ENCODE measurements at places on chromosomes 7 and 10.

- no peak for DNase-seq
These were observed 551.9 kb downstream of the MAGI2 start for GRCh38 chr7:78901566-78901965.

DNA sequence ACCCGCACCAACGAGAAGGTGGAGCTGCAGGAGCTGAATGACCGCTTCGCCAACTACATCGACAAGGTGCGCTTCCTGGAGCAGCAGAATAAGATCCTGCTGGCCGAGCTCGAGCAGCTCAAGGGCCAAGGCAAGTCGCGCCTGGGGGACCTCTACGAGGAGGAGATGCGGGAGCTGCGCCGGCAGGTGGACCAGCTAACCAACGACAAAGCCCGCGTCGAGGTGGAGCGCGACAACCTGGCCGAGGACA is 1.6 kb downstream of the VIM start:
- no peak for DNase-seq

- no peak for DNase-seq
These were observed 25.8 kb upstream of the PIP4K2A start for GRCh38 chr10:22740180-22740579.

DNA sequence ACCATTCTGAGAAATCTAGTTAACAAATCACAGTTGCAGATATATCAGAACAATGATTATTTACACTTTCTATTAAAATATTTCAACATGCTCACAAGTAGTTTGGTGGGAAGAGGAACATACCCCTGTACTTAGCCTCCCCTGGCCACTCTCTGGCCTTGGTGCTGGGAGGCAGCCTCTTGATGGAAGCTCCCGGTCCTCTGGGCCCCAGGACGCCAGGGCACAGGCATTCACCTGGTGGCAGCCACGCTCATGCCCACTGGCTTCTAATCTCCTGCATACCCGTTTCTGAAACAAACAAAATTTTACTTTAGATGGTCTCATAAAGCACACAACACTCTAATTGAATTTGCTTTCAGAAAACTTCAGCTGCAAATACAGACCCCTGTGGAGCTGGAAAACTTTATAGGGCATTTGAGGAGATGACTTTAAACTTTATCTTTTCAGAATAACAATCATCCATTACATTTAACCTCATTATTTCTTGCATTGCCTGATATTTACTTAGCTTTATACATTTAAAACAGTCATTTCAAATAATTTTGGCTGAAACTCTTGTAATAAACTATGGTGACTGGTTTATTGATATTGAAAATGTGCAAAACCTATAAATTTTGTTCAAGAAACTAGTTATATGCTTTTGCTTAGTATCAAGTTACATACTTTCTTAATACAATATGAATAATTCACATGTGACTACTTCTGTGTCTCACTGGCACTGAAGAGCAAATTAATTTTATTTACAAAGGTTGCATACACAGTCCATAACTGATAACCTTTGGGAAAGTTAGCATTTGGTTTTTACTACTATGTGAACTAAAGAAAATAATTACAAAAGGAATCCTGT is 30.8 kb downstream of the C10orf143 start:
- DNase-seq: no peak

GRCh38 chr7:35817181-35817580 is 16.3 kb downstream of the SEPTIN7 start:
- no peak for DNase-seq

- DNase-seq: no peak
These were observed 13.1 kb downstream of the PHTF2 start for GRCh38 chr7:77811516-77812289.

DNA sequence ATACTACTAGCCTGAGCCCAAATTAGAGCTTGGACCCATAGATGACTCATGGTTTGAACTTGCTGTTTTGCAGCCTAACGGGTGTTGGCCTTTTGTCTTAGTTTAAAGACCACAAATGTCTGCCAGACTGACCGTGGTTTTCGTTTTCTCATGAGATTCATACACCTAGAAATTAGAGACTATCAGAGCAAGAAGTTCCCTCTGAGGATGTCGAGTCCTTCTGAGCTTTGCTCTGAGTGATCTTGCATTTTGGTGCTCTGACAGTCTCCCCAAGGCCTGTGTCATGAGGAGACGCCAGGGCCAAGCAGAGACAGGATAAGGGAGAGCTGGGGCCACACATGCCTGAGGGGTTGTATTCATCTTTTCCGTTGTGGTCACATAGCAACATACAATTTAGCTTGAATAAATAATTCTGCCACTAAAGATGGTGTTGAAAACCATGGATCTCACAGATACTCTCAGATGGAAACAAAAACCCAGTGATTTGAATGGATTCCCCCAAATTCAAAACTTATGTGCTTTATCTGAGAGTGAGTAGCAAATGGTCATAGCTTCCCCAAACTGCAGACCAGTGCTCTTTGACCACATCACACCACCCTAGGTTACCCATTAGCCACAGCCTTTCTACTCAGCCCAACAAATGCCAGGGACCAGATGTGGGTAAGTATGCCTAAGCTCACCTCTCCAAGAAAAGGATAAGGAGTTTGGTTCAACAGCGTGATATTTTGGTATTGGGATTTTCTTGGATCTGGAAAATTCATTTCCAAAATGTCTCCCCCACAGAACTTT is 762.0 kb upstream of the IGFBP3 start:
- no peak for DNase-seq

GRCh38 chr7:159207393-159207792 is 62.7 kb upstream of the VIPR2 start:
- no peak for DNase-seq

DNA sequence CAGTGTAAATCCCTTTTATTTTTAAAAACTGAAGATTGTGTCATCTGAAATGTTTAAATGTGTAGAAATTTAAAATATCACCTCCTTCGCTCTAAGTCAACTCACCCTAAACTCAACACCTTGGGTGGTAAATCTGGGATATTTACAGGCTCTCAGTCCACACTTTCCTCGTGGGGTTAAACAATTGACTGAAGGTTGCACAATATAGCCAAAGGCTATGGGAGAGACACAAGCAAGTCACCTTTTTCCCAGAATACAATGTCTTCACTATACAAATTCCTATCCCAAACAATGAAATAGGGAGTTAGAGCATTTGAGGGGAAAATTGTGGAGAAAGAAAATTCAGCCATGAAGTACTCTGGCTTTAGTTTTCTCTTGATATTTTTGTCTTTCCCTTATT is 32.7 kb upstream of the MAT1A start:
- no peak for DNase-seq

GRCh38 chr10:26368463-26368862 is 69.7 kb upstream of the APBB1IP start:
- no peak for DNase-seq

GRCh38 chr7:14487701-14488395 is 414.7 kb downstream of the DGKB start:
- no peak for DNase-seq

- no peak for DNase-seq
These were observed 42.8 kb upstream of the TSPAN33 start for GRCh38 chr7:129101746-129102145.

GRCh38 chr7:75663302-75663907 is 75.3 kb downstream of the HIP1 start:
- no peak for DNase-seq

- DNase-seq: no peak
These were observed 75.7 kb downstream of the VWDE start for GRCh38 chr7:12327922-12328321.

DNA sequence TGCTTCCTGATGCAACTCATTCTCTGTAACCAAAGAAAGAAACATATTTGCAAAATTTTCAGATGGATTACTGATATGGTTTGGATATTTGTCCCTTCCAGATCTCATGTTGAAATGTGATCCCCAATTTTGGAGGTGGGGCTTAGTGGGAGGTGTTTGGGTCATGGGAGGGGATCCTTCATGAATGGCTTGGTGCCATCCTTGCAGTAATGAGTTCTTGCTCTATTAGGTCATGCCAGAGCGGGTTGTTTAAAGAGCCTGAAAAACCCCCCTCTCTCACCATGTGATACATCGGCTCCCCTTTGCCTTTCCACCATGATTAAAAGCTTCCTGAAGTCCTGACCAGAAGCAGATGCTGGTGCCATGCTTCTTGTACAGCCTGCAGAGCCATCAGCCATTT is 43.8 kb upstream of the PRKG1 start:
- no peak for DNase-seq

GRCh38 chr7:7772397-7772821 is 54.0 kb upstream of the RPA3 start:
- no peak for DNase-seq

DNA sequence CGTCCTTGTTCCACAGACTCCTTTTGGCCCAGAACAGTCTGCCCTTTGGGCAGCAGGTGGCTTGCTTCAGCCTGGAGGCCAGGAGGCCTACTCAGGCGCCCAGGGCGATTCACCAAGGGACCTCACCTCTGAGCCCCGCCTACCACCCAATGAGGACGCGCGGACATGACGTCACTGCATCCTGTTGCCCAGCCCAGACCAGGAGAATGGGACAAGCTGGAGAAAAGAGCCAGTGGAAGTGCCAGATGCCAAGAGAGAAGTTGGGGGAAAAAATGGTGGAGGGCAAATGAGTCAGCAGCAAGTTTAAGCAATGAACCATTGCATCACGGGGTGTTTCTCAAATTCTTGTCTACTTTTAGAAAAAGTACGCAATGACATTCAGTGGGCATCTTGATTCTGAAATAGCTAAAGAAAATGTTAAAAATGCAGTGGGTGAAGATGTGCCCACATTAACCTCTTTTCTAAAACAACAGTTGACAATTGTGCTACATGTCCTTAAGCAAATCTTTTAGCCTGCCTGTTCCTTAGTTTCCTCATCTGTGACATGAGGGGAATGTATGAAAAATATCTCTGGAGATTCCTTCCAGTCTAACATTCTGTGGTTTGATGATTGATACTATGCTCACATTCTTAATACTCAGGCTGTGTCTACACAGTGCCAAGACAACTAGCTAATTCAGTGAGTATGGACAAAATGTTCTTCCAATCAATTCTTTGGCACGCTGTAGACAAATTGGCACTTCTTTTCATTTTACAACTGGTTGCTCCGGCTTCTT is 23.9 kb upstream of the LEP start:
- peak; percentile 63 for DNase-seq

DNA sequence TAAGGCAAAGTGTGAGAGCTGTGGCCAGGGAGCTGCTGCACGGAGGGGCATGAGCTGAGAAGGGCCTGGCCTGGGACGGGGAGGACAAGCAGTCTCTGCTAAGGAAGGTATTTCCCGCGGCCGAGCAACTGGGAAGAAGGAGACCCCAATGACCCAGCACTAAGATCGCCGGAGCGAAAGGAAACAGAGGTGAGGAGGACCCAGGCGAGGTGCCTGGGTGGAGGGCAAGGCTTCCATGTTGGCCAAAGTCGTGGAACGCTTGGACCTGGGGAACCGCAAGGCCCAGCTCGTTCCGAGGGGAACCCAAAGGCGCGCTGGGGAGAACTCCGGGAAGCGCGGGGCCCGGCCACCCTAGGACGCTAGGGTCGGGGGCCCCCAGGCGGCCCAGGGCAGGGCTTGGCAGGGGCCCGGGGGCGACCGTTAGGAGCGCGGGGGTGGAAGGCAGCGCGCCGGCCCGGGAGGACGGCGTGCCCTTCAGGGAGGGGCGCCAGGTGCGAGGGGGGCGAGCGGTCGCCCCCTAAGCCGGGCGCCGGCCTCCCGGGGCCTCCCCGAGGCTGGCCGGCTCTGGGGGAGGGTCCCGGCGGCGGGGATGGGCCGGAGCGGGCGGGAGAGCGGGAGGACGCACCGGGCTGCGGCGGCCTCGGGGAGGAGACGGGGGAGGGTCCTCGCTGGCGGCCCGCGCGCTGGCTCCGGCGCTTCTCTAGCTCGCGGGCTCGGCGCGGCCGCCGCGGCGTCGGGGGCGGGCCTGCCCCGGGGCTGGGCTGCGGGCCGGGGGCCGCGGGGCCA is 545 bp downstream of the GIGYF1 start:
- DNase-seq: no peak

Measured in CD4-positive, alpha-beta T cell (primary cell).